ENCODE measurements at places on chromosomes 12 and 14.

DNA sequence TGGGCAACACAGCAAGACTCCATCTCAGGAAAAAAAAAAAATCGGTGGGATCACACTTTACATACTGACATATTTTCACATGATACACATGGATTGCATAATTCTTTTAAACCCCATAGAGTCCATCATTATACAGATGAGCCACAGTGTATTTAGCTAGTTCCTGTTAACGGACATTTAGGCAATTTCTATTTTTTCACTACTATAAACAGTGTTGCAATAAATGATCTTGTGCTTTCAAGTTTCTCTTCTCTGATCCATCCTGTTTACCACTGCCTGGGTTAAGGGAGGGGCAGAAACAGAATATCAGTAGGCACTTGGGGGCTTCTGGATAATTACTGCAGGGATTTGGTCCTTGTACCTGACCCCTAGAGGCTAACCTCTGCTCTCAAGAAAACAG is 43.4 kb upstream of the SPTLC2 start:
- no peaks in the 10 kb centered on the region for H3K27me3 ChIP-seq
- H3K36me3 ChIP-seq = no peaks in the 10 kb centered on the region
- no peak for DNase-seq

DNA sequence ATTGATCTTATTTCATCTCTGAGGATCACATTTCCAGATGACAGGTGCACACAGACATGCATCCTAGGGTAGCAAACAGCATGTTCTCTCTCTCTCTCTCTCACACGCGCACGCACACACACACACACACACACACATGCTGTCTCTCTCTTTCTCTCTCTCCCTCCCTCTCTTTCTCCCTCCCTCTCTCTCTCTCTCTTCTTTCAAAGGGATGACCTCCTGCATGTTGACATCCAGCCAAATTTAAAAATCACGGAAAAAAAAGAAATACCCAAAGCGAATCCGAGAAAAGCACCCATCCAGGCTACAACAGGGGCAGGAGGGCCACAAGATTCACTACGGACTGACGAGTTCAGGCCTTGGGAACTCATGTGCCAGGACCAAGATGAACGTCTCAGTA is 2.3 kb downstream of the KSR2 start:
- H3K27me3 ChIP-seq = peaks cover 6% of the 10 kb centered on the region
- H3K27ac ChIP-seq = no peak overlapping the region
- H3K4me3 ChIP-seq = no peak overlapping the region

- no peaks in the 10 kb centered on the region for H3K27me3 ChIP-seq
- no peak for DNase-seq
- no peaks in the 10 kb centered on the region for H3K4me1 ChIP-seq
- no peak overlapping the region for H3K4me3 ChIP-seq
- H3K36me3 ChIP-seq = no peaks in the 10 kb centered on the region
Measured at GRCh38 chr14:51781381-51781780, 79.0 kb upstream of the GNG2 start.

- no peak for DNase-seq
- no peak overlapping the region for H3K4me3 ChIP-seq
- H3K27me3 ChIP-seq = peaks cover 2% of the 10 kb centered on the region
- H3K36me3 ChIP-seq = no peaks in the 10 kb centered on the region
Measured at GRCh38 chr14:103526247-103526913, 2.6 kb upstream of the TRMT61A start.

DNA sequence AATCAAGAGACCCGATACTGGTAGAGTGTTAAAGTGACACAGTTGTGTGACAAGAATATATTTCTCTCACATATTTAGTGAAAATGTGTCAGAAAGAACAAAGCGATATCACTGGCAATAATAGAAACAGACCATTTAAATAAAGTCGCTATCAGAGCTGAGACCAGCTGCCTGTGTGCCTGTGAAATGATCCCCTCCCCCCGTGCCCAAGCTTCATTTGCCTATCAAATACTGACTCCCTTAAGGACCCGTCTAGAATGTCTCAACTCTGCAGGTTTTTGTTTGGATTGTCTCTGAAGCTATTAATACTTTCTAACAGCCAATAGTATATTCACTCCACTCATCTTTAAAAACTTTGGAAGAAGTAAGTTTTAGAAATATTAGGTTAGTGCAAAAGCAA is 98.9 kb downstream of the EGLN3 start:
- H3K36me3 ChIP-seq = no peaks in the 10 kb centered on the region
- no peaks in the 10 kb centered on the region for H3K4me1 ChIP-seq
- DNase-seq = no peak
- H3K27me3 ChIP-seq = no peaks in the 10 kb centered on the region

All from GM12878 (cell line).